Testis (tissue), 5 donors: ENCODE measurements at places on chromosomes 16 and 17. TPM values are rescaled to one million over a fixed set of nuclear protein-coding genes. Genes with fewer than 3 reads are reported as not detected.

- DNase-seq, result no peak
These were observed 15.8 kb downstream of the PGS1 start for GRCh38 chr17:78394209-78394608.

- DNase-seq, result no peak
These were observed 44.1 kb downstream of the PCTP start for GRCh38 chr17:55794725-55795482.

DNA sequence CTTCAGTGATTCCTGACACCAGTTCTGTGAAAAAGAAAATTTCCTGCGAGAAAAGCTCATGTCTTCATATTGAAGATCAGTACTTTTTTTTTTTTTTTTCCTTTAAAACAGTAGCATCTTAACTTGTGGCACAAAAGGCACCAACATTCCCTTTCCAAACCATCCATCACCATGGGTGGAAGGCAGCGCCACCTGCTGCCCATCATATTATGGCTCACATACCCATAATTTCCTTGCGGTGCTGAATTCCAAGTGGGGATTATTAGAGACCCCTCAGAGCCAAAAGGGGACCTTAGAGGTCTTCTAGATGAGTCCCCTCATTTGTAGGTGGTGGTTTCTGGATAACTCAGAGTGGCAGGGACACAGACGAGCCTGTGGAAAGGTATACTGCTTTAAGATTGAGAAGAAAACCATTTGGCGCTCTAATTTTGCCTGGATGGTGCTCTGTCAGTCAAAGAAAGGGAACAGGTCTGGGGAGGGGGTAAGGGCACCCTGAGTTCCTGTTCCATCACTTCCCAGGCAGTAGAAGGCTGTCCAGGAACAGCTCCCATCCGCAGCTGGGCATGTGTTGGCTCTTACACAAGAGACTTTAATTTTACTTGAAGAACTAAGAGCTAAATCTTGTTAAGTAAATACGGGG lies 7.9 kb upstream of the SOST start:
- peak; percentile 83 for DNase-seq

DNA sequence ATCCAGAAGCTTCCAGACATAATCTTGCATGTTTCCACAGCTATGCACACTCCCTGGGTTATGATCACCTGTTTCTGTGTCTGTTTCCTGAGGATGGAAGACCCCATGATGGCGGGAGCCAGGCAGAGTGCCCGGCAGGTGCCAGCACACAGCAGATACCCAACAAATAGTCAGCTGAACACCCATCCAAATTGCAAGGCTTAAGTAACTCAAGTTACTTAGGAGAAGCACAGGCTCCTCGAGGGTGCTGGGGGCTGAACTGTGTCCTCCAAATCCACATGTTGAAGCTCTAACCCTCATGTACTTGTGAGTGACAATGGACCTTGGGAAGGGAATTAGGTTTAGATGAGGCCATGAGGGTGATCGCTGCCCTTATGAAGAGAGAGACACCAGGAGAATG lies 79.5 kb upstream of the DOC2B start:
- no peak for DNase-seq

- no peak for DNase-seq
These were observed 87.8 kb downstream of the MARCHF10 start for GRCh38 chr17:62720126-62720850.

DNA sequence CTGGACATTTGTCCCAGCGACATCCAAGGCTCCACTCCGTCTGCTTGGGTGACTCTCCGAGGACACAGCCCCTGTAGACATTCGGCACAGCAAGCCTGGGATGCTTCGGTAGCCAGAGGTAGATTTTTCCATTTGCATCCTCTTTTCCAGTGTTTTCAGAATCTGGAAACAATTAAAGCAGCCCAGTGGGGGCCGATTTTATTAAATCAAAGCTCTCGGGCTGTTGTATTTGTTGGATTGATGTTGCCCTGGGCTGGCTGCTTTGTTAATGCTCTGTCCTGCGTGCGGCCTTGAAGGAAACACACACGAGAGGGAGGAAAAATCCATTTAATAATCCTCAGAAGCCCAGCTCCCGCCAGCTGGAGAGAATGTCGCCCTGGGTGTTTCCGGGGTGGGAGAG lies 158.1 kb upstream of the CIBAR2 start:
- DNase-seq, result peak; percentile 34

- DNase-seq, result no peak
These were observed 656.4 kb upstream of the CDH8 start for GRCh38 chr16:62692685-62693084.

GRCh38 chr17:14750866-14751265 lies 450.0 kb downstream of the HS3ST3B1 start:
- DNase-seq, result no peak

DNA sequence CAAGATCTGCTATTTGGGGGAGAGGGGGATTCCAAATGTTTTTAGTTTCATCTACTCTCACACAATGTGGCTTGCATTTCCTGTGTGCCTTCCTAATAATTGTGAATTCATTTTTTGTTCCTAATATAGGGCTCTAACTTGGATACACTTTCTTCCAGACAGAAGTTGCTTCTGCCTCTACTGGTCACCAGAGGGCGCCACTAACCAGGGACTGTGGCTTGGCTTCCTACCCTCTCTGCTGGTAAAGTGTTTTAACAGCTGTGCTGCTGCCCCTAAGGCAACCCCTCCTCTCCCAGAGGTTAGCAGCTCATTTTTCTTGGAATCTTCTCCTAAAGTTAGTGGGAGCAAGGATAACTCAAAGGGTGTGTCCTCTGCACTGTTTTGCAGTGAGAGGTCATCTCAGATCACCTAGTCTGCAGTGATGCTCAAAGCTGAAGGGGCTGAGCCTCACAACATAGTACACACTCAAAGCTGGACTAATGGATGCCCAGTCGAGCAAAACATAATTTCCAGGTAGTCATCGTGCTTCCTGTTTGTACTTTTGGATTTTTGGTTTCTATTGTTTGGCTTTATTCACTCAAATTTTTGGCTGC lies 5.0 kb upstream of the PRSS54 start:
- DNase-seq, result peak; percentile 46

DNA sequence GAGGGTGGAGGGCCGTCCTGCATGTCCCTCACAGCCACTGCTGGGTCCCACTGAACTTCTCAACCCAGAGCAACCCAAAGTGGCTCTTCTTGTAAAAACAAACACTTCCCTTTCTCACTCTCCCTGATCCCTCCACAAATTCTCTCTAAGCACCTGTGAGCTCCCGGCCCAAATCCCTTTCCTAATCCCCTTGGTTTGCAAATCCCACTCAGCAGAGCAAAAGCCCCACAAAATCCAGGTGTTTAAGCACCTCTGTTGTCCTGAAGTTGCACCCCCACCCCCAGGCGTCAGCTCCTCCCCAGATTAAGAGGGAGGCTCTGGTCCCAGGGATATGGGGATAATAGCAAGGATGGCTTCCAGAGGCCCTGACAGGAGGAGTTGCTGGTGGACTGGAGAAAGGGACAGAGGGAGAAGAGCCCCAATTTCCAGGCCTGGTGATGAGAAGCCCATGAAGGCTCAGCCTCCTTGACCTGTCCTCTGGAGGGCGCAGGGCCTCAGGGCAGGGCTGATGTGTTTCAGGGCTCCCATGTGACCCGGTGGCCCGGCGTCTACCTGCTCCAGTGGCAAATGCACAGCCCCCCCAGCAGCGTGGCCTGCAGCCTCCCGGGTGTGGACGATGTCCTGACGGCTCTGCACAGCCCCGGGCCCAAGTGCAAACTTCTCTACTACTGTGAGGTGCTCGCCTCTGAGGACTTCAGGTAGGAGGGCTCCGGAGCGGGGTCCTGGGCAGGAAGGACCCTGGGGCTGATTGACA lies 23.0 kb downstream of the NAGPA start:
- DNase-seq, result no peak

DNA sequence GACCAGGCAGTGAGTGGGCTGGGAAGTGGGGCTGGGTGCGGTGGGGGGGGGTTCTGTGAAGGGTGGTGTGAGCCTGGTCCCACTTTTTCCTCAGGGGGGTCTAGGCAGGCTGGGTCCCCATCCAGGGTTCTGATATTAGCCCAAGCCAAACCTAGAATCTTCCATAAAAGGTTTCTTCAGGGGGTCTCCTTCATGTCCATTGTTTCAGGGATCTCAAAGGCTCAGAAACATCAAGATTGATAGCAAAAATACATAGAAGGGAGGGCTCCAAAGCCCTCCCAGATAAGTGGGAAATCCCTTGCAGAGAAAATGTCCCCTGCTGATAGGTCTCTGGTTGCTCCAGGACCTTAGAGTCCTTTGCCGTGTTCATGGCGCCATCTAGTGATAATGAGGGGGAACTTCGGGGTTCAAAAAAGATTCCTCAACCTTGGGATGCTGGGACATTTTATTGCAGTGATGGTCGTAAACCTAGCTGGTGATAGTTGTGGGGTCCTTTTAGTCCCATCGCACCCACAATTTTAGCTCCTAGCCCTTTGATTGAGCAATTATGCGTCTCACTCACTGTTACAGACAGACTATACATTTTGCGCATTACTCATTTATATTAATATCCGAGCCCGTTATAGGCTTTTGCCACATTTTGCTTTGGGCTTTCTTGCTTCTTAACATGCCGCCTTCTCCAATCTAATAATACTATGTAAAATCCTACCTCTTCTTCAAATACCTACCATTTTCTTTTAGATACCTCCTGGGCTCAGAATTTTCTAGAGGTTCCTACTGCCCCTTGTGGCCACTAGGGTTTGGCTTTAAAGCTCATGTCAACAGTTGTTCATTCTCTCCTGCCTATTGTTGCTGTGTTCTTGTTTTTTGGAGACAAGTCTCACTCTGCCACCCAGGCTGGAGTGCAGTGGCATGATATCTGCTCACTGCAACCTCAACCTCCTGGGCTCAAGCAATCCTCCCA lies 35.1 kb downstream of the IGF2BP1 start:
- DNase-seq, result peak; percentile 53

DNA sequence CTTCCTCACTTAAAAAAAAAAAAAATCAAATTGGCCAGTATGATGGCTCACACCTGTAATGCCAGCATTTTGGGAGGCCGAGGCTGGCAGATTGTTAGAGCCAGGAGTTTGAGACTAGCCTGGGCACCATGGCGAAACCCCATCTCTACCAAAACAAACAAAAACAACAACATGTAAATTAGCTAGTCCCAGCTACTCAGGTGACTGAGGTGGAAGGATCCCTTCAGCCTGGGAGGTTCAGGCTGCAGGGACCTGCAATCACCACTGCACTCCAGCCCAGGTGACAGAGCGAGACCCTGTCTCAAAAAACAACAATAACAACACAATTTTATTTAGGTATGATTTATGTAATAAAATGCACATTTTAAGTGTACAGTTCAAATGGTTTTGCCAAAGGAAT lies 6.3 kb upstream of the EPOP start:
- no peak for DNase-seq

DNA sequence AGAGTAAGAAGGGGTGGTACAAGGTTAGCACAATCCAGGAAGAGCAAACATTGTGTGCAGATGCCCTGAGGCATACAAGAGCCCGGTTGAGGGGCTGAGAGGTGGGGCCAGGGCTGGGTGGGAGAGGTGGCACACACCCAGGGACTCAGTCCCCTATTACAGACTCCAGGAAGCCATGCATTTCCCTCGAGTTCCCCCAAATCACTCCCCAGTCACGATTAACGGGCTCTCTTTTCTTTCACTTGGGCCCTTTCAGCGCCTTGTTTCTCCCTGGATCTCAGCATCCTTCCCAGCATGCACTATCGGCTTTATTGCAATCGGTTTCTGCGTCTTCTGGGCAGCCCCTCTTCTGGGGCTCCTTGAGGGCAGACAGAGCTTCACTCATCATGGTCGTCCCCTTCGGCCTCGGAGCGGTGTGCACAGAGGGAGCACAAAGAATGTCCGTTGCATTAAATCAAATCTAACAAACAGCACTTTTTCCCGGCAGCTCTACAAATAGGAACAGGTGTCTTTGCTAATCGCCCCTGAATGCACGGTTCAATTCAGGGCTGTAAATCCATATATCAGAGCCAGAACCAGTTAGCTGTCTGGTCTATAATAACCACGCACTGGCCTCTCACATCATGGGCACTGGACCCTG lies 184.6 kb upstream of the HSBP1 start:
- DNase-seq, result no peak

DNA sequence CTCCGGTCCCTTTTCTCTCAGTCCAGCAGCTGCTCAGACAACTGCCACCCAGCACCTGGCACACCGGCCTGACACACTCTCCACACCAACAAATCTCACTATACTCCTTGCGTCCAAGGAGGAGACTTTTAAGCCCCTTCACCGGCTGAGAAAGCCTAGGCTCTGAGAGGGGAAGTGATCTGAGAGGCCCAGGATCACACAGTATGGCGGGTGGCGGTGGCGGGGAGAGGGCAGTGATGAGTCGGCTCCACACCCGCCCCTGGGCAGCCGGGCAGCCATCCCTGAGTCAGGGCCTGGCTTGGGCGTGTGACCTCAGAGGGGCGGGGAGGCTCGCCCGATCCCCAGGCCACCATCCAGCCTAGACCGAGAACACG lies 569 bp downstream of the FLII start:
- DNase-seq, result peak; percentile 80

DNA sequence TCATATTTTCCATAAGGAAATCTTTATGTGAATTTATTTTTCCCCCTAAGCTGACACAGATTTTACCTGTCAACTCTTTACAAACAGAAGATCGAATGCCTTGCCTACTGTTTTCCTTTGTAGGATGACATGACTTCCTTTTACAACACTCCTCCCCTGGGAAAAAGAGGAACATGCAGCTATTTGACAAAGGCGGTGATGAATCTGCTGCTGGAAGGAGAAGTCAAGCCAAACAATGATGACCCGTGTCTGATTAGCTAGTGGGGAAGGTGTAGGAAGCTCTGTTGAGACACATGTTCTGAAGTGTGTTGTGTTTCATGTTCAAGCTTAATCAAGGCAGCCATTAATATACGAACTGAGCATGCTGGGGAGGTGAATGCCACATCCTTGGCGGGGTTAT lies 238.0 kb downstream of the PHKB start:
- DNase-seq, result no peak

DNA sequence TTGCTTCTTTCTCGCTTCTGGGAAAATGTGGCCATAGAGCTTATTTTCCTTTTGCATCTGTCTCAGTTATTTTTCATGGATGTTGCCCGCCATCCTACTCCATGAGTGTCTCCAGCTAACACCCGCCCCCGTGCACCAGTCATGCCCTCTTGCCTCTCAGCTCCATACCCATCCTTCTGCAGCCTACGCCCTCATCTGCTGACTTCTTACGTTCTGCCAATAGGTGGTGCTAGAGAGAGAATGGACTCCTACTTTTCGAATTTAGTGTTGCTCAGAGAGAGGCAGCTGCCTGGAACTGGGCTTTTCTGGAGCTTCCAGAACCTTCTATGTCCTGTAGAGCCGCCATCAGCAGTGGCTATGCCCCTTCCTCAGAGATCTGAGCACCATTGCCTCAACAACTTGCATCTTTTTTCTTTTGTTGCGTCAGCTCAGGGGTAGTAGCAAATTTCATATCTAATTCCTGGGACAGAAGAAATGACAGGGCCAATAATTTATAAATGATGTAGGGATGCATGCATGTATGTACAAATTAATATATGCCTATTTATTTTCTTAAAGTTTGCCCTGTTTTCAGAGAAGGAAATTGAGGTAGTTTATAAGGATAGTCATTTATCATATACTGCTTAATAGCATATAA lies 119.7 kb upstream of the MYOCD start:
- peak; percentile 46 for DNase-seq

GRCh38 chr17:63514974-63515373 lies 8.2 kb upstream of the KCNH6 start:
- no peak for DNase-seq

The CD300LB gene
- 0.30 TPM for polyA plus RNA-seq

The WNT3 gene
- polyA plus RNA-seq, result 6.4 TPM

The LRRC75A gene
- polyA plus RNA-seq, result 39.1 TPM

The FBXL16 gene
- 23.4 TPM for polyA plus RNA-seq

The ADGRG1 gene
- polyA plus RNA-seq, result 134 TPM

The RND2 gene
- polyA plus RNA-seq, result 48.7 TPM

The NTHL1 gene
- polyA plus RNA-seq, result 18.0 TPM

The IL17C gene
- 0.75 TPM for polyA plus RNA-seq

The PRRT2 gene
- polyA plus RNA-seq, result 8.0 TPM

The TM4SF5 gene
- polyA plus RNA-seq, result not detected

The PABPN1L gene
- polyA plus RNA-seq, result 0.34 TPM

The MMP15 gene
- 80.6 TPM for polyA plus RNA-seq
